ENCODE measurements at places on chromosomes 13 and 19.

- DNase-seq = peak; percentile 83
Observed at GRCh38 chr19:12676384-12676792, 5.3 kb downstream of the DHPS start.

GRCh38 chr13:97695684-97696083 lies 257.8 kb upstream of the IPO5 start:
- no peak for DNase-seq

DNA sequence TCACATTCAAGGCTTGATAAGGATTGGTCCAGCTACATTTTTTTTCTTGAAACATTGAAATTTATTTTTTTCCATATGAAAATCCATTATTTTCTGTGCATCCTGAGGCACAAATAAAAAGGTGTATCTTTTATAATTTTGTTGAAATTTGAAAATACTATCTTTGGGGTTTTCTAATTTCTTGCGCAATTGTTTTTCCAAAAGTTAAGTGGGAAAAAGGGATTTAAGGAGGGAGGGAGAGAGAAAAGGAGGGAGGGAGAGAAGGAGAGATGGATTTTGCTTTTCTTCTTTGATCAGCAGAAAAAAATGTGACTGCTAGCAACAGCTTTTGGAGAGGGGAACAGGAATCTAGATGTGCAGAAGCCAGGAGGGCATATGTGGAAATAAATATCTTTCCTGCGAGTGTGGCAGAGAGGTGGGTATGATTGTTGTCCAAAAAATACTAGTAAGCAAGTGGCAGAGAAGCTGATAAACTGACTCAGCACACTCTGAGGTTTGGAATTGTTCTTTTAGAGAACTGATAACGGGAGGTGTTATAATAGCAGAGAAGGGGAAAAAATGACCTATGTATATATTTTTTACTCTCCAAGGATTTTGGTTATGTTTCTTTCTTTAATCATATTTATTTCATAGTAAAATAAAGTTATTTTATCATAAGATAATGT lies 61.2 kb upstream of the EDNRB start:
- no peak for DNase-seq

DNA sequence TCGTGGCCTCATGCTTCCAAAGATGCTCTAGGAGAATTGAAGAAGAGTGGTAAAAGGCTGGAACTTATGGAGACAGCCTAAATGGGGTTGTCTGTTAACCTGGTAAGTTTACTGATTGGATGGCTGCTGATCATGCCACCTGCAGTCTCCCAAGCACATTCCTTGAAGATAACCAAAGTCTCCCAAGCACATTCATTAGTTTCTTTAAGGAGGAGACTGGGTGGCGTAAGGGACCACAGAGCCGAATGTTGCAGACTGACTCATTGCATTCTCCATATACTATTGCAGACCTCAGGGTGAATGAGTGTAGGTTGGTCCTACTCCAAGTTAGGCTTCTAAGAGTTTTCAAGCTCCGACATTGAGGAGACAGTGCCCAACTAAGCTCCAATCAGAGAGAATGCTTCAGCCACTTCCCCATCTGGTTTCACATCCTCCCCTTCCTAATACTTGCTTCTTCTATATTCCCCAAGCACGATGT lies at the start of gene IGFL3:
Gene IGFL3 (minus strand): TSS at position 51 of the 478 bp plus-strand sequence. CDS start 39 bp downstream, at position 12.
- DNase-seq = no peak

GRCh38 chr13:76745261-76746200 lies 140.7 kb downstream of the KCTD12 start:
- DNase-seq = no peak

- DNase-seq = peak; percentile 23
Observed at GRCh38 chr13:94617389-94618000, 15.8 kb downstream of the GPR180 start.

- no peak for DNase-seq
Observed at GRCh38 chr19:2653710-2654707, 48.5 kb downstream of the GNG7 start.

DNA sequence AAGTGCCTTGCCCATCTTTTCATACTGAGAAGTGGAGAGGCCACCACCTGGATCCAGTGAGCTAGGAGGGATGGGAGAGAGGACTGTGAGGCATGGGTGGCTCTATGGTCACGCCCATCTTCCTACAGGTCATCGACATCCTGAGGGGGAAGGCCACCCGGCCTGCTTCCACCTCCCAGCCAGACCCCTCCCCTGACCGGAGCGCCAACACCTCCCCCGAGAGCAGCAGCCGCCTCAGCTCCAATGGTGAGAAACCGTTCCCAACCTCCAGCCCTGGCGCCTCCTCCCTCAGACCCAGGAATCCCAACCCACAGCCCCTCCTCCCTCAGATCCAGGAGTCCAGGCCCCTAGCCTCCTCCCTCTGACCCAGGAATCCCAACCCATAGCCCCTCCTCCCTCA lies 10.1 kb downstream of the BCL3 start:
- DNase-seq = no peak

DNA sequence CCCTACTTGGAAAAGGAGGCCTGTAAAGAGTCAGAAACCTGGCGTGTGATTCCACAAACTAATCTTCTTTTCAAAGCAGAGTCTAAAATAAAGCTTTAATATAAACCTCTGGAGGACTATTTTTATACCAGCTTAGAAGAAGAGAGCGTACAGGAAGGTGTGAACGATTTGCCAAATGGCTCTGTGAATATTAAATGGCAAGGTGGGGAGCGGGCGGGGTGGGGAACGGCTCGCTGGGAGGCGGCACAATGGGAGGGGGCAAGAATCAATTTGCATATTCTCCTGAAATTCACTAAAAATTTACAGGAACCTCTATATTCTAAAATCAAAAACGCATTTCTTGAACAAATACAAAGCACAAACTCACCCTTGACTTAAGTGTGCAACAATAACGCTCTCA lies 982 bp downstream of the ZNF780B start:
- DNase-seq = no peak

DNA sequence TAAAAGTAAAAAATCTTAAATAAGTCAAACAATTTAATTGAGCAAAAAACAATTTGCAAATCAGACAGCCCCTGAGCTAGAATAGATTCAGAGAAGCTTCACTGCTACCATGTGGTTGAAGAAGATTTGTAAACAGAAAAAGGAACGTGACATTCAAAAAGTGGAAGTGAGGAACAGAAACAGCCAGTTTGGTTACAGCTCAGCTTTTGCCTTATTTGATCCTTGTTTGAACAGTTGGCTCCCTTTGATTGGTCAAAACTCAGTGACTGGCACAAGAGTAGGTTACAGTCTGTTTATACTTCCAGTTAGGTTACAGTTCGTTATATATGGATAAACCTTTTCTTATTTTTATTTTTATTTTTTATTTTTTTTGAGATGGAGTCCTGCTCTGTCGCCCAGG lies 5.8 kb downstream of the ZNF221 start:
- DNase-seq = no peak

DNA sequence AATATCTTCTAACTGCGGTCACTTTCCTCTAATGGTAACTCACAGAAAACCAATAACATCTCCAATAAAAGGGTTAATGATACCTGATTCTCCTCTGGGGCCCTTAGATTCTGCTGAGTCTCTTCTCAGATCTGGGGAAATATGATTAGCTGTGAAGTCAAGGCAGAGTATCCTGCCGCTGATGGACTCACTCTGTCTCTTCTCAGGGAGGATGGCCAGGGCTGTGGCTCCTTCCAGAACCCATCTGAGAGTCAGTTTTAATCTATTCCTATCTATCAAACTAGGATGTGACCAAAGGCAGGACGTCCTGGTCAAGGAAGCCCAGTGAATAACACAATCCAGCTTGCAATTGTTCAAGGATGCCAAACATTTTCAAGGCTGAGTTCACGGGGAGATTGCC lies 109.8 kb downstream of the SLC10A2 start:
- no peak for DNase-seq

- no peak for DNase-seq
Observed at GRCh38 chr19:30780032-30780431, 407.8 kb downstream of the ZNF536 start.

GRCh38 chr13:82688400-82688994 lies 1193.8 kb downstream of the SLITRK1 start:
- DNase-seq = no peak

GRCh38 chr19:43450545-43450997 lies 14.8 kb downstream of the LYPD3 start:
- no peak for DNase-seq

DNA sequence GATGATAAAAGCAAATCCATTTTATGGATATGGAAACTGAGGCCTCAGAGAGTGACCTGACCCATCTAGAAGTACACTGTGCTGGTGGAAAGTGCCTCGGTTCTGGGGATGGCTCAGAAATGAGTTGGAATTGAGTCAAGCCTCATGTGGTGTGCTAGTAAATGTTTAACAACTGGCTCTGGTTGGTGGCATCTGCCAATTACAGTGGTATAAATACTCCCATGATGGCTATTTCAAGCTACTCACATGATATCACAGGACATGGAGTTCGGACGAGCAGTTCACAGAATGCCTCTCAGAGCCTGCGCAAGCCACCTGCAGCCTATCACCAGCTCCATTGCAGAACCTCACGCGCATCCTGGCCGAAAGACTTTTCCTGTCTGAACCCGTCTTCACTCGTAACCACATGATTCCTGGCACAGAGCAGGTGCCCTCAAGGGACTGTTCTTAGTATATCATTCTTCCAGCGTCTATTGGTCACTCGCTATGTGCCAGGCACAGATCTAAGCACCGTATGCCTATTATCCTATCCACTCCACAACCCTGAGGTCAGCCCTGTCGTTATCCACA lies 9.1 kb downstream of the TMEM150B start:
- no peak for DNase-seq

DNA sequence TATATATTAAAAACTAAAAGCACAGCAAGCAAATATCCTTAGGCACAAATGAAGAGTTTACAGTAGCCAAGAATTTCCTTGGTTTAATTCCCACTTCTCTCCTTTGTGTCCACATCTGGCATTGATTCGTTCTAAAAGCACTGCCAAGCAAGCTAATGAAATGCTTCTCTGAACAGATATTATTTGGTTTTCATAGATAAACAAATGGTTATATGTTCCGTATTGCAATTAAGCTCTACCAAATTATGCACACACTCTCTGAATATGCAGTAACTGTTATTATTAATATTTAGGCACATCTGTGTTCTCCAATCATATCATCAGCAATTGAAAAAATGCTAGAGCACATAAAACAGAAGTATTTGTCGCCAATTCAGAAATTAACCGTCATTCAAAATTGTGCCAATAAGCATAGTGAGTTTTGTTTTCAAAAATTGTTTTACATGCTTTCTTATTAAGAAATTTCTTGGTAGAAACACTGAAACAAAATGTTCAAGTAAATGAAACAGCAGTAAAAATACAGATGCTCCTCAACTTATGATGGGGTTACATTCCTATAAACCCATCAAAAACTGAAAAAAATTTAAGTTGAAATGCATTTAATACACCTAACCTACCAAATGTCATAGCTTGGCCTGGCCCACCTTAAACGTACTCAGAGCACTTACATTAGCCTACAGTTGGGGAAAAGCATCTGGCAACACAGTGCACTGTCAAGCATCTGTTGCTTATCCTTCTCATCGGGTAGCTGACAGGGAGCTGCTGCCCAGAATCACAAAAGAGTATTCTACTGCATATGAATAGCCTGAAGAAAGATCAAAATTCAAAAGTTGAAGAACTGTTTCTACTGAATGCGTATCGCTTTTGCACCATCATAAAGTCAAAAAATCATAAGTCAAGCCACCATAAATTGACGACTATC lies 2134.7 kb downstream of the PCDH9 start:
- no peak for DNase-seq

DNA sequence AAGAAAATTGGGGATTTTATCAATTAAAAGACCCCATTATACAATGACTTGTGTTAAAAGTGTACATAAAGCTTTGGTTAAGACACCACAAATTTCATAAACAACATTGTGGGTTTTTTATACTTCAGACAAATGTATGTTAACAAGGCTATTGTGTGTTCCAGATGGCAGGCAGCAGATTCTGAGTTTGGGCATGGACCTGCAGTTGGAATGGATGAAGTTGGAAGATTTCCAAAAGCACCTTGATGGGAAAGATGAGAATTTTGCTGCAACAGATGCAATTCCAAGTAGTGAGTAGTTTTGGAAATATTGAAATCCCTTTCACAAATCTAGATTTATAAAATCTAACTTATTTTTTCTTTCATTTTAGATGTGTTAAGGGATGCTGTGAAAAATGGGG lies 25.4 kb downstream of the MPHOSPH8 start:
- no peak for DNase-seq

- DNase-seq = no peak
Observed at GRCh38 chr19:20503476-20503875, 62.1 kb downstream of the ZNF737 start.

GRCh38 chr13:102648046-102648445 lies 46.8 kb downstream of the METTL21C start:
- no peak for DNase-seq

- no peak for DNase-seq
Observed at GRCh38 chr19:35164418-35164817, 9.9 kb downstream of the FXYD5 start.

- no peak for DNase-seq
Observed at GRCh38 chr13:41554626-41555386, 97.5 kb downstream of the RGCC start.

GRCh38 chr13:49499889-49500660 lies 4.3 kb downstream of the PHF11 start:
- DNase-seq = no peak

- DNase-seq = no peak
Observed at GRCh38 chr13:30504081-30504480, 38.3 kb upstream of the HMGB1 start.

DNA sequence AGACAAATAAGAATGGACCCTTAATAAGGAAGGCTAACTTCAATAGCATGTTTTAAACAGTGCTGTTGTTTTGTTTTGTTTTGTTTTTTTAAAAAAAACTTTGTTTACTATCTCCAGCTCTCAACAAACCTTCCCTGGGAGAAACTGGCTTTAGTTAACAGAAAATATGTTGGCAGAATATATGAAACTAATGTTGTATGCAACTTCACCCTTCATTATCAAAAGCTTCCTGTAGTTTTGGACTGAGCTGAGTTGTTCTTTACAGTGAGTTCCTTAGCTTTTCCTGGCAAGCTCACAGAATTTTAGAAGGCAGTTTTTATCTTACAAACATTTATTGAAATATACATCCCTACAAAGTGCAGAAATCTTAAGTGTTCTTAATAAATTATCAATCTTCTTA lies 2480.7 kb upstream of the PCDH20 start:
- no peak for DNase-seq

- no peak for DNase-seq
Observed at GRCh38 chr13:49308921-49309408, 61.2 kb downstream of the CDADC1 start.
